Panc1 (cell line): ENCODE measurements at places on chromosomes 12 and 14.

DNA sequence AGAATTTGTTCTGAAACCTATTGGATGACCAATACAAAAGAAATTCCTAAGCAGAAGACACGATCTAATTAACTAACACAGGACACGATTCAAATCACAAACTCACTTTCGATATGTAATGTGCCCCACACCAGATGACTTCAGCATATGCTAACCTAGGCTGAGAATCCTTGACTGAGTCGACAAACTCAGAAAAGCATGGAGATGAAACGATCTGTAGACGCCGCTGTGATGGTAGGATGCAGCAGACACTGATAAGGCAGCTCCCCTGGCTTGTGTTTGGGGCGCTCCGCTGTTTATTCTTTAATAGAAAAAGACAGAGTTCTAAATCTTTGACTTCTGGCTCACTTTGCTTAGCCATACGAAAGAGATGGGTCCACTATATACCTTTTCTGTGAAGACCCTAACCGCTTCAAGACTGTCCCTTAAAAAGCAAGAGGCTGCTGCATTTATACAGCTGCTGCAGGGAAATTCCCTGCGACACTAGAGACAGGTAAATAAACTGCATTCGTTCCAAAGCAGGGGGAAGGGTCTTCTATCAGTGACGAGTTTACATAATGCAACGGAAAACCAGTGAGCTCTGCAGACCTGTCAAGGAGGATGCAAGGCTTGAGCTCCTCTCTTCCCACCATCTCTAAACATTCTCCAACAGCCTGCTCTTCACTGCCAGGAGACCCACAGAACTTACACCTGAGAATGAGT, 929 bp downstream of the CHD8 start:
- peak overlapping the region; percentile 77 for H3K4me3 ChIP-seq
- DNase-seq = no peak
- H3K27ac ChIP-seq = peak overlapping the region; percentile 92
- H3K27me3 ChIP-seq = no peaks in the 10 kb centered on the region

- no peaks in the 10 kb centered on the region for H3K27me3 ChIP-seq
- no peaks in the 10 kb centered on the region for H3K4me1 ChIP-seq
- no peaks in the 10 kb centered on the region for H3K36me3 ChIP-seq
- DNase-seq = no peak
- no peak overlapping the region for H3K27ac ChIP-seq
These were observed 338.4 kb downstream of the FUT8 start for GRCh38 chr14:65750906-65751305.

DNA sequence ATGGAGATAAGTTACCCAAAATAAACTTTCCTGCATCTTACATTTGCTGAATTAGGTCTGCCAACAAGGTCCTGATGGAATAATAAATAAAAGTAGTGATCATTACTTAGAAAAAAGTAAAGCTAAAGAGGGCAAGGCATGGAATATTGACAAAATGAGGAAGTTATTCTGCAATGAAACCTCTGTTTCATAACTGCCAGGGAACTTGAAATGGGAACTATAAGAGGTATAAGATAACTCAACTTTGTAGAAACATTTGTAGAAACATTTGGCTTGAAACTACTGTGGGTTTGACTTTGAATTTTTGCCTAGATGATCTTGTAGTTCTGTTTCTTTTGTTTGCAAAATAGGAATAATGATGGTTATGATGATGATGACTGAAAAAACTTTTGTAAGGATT, 18.7 kb upstream of the YBX3 start:
- H3K4me1 ChIP-seq = no peaks in the 10 kb centered on the region
- H3K27me3 ChIP-seq = peaks cover 2% of the 10 kb centered on the region; the same call in 1 of the 2 replicates
- DNase-seq = no peak
- H3K4me3 ChIP-seq = no peak overlapping the region
- no peak overlapping the region for H3K27ac ChIP-seq

- H3K36me3 ChIP-seq = no peaks in the 10 kb centered on the region
- H3K4me1 ChIP-seq = no peaks in the 10 kb centered on the region
- H3K27me3 ChIP-seq = no peaks in the 10 kb centered on the region
- H3K4me3 ChIP-seq = no peak overlapping the region
- no peak overlapping the region for H3K27ac ChIP-seq
- DNase-seq = no peak
These were observed 79.7 kb downstream of the FGD4 start for GRCh38 chr12:32478858-32479725.

DNA sequence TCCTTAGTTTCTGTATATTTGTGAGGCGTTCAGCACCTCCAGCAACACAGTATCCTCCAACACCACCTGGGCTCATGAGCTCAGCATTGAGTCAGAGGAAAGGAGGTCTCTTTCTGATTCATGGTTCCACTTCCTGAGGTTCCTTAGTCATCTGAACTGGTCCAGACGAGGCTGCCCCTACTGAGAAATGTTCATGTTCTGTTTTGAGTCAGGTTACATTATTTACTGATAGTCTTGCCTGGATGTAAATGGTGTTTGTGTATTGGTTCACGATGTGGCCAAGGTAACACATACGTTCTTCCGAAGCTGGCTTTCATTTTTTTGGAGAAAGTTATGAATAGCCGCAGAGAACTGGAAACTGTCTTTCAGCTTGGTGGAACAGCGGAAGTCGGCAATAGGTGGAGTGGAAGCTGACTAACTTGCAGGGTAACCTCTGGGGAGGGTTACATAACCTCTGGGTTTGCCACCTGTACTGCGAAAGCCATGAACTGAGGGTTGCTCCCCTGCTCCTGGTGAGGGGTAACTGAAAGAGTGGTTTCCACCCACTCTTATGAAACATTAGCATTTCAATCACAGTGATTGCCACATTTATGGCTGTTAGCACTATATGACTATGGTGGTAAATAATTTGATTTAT, 42.2 kb upstream of the MANSC4 start:
- H3K4me1 ChIP-seq = peaks cover 7% of the 10 kb centered on the region; the same call in 1 of the 2 replicates
- no peak overlapping the region for H3K4me3 ChIP-seq
- peak; percentile 61 for DNase-seq

GRCh38 chr14:49849213-49849847, 3.3 kb downstream of the NEMF start:
- H3K4me3 ChIP-seq = no peak overlapping the region
- H3K4me1 ChIP-seq = peaks cover 7% of the 10 kb centered on the region; the same call in 1 of the 2 replicates
- H3K27me3 ChIP-seq = no peaks in the 10 kb centered on the region
- H3K27ac ChIP-seq = no peak overlapping the region
- DNase-seq = no peak
- peaks cover 25% of the 10 kb centered on the region for H3K36me3 ChIP-seq

DNA sequence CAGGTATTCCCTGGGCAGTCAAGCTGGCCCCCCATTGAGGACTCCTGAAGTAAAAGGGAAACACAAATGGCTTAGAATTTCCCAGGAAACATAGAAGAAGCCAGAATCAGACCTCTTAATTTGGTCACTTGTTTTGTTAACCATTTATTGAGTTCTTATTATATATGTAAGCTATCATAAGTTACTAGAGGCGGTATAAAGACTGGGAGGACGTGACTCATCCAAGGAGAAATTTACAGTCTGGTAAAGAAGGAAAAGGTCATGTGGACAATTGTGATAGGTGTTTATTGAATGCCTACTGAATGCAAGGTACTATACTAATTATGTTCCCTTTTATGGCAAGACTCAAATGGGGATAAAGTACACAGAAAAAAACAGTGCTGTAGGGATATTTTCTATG, 146.7 kb downstream of the DYRK2 start:
- H3K27me3 ChIP-seq = peaks cover 3% of the 10 kb centered on the region; the same call in 1 of the 2 replicates
- H3K27ac ChIP-seq = no peak overlapping the region
- no peak for DNase-seq
- H3K4me1 ChIP-seq = no peaks in the 10 kb centered on the region
- no peak overlapping the region for H3K4me3 ChIP-seq

DNA sequence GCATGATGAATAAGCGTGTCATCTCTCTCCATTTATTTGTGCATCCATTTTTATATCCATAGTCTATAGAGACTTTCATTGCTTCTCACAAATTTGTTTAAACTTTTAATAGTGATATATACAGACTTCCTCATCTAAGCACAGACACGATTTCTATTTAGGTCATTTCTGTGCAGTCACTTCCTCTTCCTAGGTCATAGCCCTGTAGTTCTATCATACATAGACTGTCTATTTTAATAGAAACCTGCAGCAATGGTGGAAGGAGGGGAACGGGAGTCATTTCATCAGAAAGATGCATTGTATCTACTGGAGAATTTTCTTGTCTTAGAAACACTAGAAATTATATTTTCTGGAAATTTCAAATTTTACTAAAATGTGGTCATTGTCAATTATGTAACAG, 133.4 kb upstream of the FGD4 start:
- H3K4me3 ChIP-seq = no peak overlapping the region
- H3K27me3 ChIP-seq = no peaks in the 10 kb centered on the region
- 0 out of 2 replicates have a peak, but pooled peaks cover 3% of the 10 kb centered on the region for H3K4me1 ChIP-seq
- H3K36me3 ChIP-seq = no peaks in the 10 kb centered on the region

DNA sequence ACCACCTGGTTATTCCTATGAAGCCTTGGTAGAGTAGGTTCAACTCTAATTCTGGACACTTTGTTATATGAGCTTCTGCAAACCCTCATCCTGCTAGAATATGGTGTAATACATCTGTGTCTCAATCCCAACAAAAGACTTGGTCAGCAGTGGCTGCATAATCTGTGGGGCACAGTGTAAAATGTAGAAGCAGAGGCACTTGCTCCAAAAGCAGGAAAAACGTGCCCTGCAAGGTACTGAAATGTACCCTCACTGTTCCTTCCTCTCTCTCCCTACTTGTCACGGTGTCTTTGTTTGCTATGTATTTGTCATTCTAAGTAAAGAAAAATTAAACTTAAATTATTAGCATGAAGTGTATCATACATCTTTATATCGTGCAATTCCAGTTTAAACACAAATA, 267.9 kb downstream of the BCL11B start:
- H3K27me3 ChIP-seq = no peaks in the 10 kb centered on the region
- no peak for DNase-seq
- no peaks in the 10 kb centered on the region for H3K4me1 ChIP-seq
- no peak overlapping the region for H3K4me3 ChIP-seq
- H3K27ac ChIP-seq = no peak overlapping the region

GRCh38 chr12:5768581-5769196, 176.4 kb downstream of the ANO2 start:
- H3K4me3 ChIP-seq = no peak overlapping the region
- no peaks in the 10 kb centered on the region for H3K4me1 ChIP-seq
- H3K27me3 ChIP-seq = no peaks in the 10 kb centered on the region
